8988T (cell line): ENCODE measurements at places on chromosomes 5 and 9.

DNA sequence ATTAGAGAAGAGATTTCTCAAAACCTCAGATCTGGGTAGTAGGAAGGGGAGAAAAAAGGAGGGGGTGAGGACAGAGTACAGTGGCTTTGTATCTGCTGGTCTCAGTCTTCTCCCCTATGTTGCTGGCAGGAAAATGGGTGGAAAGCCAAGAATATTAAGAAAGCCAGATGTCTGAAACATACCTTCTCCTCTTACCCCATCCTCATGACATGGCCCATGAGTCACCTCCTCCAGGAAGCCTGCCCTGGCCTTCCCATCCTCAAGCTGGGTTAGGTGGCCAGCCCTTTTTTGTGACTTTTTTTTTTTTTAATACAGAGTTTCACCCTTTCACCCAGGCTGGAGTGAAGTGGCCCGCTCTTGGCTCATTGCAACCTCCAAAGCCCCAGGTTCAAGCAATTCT lies 61.8 kb downstream of the ABCA1 start:
- no peak for DNase-seq

- DNase-seq: no peak
Observed at GRCh38 chr9:136899196-136899595, 12.9 kb downstream of the TRAF2 start.

DNA sequence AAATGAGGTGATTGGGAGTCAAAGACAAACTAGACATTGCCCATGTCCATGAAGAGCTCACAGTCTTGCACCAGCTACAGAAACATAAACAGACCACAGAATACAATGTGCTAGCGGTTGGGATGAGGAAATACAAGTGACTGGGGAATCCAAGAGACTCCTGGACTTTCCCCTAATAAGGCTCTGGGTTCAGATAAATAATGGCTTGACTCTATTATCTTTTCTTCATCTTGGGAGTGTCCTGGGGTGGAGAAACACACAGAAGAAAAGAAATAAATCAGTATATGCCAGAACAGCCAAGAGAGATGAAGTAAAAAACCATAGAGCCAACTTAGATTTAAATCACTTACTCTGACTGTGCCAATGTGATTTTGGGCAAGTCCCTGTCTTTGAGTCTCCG lies 227.8 kb downstream of the PAPPA start:
- no peak for DNase-seq

- DNase-seq: no peak
Observed at GRCh38 chr5:73908846-73909245, 282.9 kb downstream of the ARHGEF28 start.

DNA sequence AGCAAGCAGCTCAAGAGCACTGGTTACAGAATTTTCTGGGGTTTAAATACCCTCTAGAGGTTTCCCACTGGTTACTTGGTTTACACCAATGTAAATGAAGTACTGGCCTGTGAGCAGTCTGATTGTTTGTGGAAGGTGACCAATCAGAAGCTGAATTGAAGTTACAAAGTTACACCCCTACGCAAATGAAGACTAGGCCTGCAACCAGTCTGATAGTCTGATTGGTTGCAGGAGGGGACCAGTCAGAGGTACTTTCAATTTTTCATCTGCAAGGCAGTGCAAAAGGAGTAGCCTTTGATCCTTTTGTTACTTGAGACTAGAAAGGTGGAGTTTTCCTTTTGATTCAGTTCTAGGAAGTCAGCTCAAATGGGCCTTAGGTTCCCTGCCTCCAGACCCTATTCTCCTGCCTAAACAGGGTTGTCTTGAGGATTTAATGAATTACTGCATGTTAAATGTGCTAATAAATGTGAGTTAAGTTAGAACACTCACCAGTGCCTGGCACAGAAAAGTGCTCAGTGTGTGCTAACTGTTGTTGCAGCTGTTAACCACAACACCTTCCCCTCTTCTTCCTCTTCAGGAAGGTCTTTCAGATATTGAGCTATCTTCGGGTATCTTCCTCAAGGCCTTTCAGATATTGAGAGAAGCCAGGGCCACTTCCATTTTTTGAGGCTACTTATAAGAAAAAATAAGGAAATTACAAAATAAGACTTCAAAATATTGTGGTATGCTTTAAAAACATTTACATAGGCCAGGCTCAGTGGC lies 32.1 kb upstream of the CLINT1 start:
- DNase-seq: no peak
